ENCODE measurements at places on chromosomes 7 and 10. TPM values are rescaled to one million over a fixed set of nuclear protein-coding genes. Genes with fewer than 3 reads are reported as not detected.

GRCh38 chr10:73234695-73235094, 12.4 kb downstream of the DNAJC9 start:
- DNase-seq: no peak

- no peak for DNase-seq
Observed at GRCh38 chr10:86350897-86351296, 15.7 kb downstream of the GRID1 start.

DNA sequence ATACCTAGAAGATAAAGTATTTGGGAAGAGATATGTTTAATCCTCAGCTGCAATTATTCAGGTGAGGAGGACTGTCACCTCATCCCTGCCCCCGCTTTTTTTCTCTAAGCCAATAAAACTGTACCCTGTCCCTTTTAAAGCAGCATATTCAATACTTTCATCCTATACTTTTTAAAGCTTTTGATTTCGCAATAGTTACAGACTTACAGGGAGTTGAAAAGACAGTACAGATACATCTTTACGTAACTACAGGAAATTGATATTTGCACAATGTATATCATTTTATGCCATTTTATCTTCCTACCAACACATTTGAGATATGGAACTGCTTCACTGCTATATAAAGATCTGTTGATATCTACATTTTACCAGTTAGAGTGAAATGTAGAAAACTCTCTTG, 47.6 kb downstream of the STK17A start:
- DNase-seq: no peak

LMOD2 gene
- not detected for total RNA-seq

WDFY4 gene
- 21.4 TPM for total RNA-seq
